ENCODE measurements at places on chromosomes 7 and 10.

- DNase-seq, result no peak
Measured at GRCh38 chr10:89255793-89256192, 4.2 kb upstream of the LIPA start.

DNA sequence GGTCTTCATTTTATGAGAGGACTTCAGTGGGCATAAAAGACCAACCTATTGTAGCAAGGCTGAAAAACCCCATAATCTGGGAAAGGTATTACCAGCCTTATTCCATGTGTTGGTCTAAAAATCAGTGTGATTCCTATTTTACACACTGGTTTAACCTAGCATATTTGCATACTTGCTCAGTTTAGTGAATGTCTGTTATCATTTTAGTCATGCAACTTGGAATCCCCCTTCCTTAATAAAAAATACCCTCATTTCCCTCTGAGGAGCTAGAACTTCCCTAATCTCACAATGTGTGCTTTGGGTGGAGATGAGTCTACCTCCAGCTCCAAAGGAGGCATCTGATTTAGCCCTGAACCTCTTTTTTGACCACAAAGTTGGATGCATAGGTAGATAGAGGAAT is 312.8 kb upstream of the SORCS1 start:
- DNase-seq, result no peak

DNA sequence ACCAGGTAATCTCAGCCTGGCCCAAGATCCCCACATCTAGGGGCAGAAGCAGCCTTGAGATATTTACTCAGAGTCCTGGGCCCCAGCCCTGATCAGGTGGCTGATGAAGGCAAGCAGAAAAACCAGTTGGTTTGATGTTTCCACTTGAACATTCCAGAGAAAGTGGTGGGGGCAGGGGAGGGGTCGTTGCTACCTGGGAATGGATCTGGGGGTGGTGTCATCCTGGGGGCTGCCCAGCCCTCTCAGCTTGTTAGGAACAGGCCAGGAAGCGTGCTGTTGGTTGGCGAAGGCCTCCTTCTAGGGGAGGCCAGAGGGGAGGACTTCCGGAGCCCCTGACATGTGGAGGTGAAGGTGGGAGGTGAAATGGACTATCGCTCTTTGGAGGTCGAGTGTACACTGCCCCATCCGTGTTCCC is 3.7 kb upstream of the ABHD11 start:
- DNase-seq, result no peak

GRCh38 chr7:116591202-116592040 is 66.6 kb downstream of the CAV1 start:
- no peak for DNase-seq

- no peak for DNase-seq
Measured at GRCh38 chr7:137298464-137298794, 45.1 kb downstream of the PTN start.

DNA sequence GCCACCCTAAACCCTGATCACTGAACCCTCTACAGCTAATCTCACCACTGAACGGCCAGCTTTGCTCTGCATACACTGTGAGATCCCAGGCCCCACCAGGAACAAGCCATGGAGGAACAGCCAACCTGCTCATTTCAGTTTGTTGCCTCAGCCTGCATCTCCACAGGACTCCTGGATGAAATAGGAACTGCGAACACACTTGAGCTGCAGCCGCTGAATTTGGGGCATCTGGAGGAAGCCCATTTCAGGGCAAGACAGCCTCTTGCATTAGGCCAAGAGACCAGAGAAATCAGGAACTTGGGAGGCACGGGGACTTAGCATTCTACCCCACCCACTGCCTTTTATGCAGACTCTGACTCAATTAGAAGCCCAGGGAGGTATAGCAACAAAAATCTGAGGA is 14.5 kb upstream of the EGR2 start:
- DNase-seq, result no peak

GRCh38 chr10:92052088-92052487 is 128.5 kb downstream of the BTAF1 start:
- DNase-seq, result no peak

- DNase-seq, result no peak
Measured at GRCh38 chr7:50303335-50304128, 984 bp upstream of the IKZF1 start.

DNA sequence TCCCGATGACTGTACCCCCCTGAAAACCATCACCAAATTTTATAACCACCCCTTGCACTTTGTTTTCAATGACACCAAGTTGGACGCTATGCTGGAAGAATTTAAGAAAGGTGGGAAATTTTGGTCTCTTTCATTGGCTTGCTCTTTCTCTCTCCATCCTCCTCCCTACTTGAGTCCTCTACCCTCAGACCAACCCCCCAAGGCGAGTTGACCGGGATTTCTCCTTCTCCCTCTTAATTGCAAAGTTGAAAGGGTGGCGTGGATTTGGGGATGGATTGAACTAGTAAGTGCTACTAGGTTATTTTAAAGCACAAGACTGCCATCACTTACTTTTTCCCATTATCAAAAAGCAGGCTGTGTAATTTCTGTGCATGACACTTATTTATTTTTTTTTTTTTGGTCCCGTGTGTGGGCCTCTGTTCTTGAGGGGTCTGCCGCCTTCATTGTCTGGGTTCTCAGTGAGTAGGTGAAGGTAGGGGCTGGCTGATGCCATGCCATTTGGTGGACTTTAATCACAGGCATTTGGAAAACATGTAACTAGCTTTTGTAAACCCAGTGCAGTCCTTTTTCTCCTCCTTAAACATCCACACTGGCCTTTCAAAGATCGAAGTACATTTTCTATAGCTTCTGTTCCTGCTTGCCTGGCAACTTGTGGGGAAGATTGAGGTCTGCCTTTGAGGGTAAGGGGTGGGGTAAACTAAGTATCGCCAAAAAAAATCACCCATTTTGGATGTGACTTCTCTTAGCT is 2.1 kb downstream of the CNNM2 start:
- no peak for DNase-seq

DNA sequence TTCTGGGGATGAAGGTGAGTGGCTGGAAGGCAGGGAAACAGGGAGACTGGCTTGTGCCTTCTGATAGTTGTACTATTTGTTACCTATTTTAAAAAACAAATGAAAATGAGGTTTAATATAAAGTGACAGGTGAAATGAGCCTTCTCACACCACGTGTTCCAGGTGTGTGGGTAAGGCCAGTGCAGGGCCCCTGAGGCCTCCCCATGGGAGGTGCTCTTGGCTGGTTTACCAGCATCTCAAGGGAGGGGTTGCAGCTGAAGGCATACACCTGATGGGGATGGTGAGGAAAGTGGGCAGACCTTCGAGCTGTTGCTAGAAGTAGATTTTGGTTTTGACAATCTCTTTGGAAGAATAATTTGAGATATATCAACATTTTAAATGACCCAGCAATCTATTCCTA is 103.6 kb downstream of the ARHGAP22 start:
- DNase-seq, result no peak

GRCh38 chr7:84492098-84493034 is 297.8 kb upstream of the SEMA3A start:
- DNase-seq, result no peak

- DNase-seq, result no peak
Measured at GRCh38 chr10:79379512-79380124, 32.3 kb downstream of the PPIF start.

DNA sequence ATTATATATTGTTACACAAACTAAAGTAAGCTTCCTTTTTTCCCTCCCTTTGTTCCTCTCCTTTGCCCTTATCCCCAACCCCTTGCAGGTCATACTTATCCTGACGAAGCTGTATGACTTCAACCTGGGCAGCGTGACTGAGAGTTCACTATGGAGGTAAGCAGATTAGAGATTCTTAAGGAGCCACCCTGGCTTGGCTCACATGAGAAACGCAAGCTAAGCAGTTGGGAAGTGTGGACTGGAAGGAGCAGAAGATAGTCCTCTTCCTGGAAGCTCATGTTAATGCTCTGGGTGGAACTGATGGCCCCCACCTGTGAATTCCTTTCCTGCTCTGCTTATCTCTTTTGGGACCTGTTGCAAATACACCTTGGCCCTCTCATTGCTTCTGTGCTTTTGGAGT is 201.6 kb downstream of the SORCS3 start:
- DNase-seq, result no peak

- no peak for DNase-seq
Measured at GRCh38 chr7:84193747-84194146, 842 bp downstream of the SEMA3A start.

GRCh38 chr10:30000802-30001571 is 58.4 kb downstream of the JCAD start:
- no peak for DNase-seq

- no peak for DNase-seq
Measured at GRCh38 chr7:95725205-95725604, 47.1 kb upstream of the DYNC1I1 start.

DNA sequence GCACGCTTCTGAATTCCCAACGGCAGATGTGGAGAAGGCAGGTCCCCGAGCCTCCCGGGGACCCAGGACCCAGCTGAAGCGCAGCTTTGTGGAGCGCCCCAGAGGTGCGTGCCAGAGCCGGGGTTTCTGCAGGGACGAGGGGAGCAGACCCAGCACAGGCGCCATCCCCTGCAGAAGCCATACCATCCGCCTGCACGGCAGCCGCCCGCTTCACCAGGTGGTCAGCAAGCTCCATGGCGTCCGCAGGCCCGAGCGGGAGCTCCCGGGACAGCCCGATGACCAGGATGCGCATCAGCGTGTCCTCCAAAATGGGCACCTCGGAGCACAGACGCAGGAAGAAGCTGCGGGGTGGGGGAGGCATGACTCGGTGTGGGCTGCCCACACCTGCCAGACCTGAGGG is 10.6 kb downstream of the INTS1 start:
- DNase-seq, result no peak

DNA sequence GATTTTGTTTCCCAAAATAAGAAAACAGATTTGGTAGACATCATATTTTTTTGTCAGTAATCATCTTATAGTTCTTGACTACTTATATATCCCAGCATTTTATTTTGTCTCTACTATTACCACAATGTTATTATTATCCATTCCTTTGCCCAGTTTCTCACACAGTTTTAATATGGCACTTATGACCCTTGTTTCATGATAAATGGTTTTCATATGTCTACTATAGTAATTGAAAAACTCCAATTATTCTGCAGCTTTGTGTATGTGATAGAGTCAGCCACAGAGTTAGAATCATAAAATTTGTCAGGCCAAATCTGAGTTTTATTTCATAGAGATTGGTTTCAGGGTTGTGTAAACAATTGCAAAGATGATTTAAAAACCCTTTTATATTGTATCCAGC is 203.9 kb downstream of the MALRD1 start:
- DNase-seq, result no peak

DNA sequence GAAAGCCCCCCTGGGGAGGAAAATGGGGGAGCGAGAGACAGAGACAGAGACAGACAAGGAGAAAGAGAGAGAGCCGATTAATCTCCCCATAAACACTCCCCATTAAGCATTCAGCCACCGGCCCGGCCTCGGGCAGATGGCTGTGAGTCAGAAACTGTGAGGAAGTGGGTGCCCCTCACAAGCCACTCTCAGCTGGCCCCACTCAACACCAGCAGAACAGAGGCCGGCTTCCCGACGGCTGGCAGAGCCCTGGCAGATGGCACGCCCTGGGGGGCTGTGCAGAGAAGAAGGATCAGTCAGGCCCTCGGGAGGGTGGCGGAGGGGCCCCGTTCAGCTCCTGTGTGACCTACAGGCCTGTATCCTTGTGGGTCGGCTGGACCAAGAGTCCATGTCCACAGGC is 41.2 kb downstream of the CAMK2B start:
- no peak for DNase-seq

DNA sequence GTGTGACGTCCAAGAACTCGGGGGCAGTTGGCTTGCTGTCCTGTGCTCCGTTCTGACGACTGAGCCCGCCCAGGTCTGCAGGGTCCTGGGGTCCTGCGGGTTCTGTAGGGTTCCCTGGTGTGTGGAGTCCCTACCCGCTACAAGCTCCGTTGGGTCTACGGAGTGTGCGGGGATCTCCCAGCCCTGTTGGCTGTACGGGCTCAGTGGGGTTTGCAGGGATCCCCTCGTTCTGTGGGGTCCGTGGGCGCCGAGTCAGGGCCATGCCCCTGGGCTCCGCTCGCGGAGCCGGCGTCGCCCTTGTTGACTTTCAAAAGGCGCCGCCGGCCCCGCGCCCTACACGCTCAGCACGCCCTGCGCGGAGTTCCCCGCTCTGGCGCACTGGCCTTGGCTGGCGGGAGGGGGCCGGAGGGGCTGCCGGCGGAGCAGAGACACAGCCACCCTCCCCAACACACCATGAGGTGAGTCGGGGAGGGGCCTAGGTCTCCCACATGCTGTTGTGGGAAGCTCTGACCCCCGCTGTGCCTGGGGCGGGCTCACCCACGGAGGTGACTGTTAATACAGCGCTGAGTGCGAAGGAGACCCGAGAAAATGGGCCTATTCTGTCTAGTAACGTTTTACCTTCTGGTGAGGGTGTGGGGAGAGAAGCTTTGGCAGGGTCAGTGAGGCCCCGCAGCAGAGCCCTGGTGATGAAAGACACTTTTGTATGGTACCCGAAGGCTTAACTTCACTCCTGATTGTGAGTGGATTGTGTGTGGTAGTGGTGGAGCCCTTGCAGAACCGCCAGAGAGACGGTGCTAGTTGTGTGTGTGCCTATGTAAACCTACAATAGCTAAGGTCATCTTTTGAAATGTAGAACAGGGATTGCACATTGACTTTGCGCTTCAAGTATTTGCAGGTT is 8.1 kb downstream of the TASOR2 start:
- peak; percentile 13 for DNase-seq

DNA sequence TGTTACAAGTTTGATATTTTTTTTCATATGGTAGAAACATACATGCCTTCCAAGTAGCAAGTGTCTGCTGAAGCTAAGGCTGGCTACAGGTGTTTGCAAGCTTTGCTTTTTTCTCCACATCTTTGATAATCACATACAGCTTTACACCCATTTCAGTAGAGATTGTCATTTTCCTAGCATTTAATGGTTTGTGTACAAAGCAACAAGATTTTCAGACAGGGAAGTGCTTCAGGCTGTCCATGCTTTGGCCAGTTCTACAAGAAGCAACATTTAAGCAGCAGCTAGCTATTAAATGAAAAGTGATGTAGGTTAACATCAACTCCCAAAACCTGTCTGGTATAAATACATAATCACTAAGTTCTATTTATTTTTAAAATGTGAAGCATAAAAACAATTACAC is 2.3 kb downstream of the HDAC9 start:
- no peak for DNase-seq

- no peak for DNase-seq
Measured at GRCh38 chr7:35848725-35849124, 47.9 kb downstream of the SEPTIN7 start.

DNA sequence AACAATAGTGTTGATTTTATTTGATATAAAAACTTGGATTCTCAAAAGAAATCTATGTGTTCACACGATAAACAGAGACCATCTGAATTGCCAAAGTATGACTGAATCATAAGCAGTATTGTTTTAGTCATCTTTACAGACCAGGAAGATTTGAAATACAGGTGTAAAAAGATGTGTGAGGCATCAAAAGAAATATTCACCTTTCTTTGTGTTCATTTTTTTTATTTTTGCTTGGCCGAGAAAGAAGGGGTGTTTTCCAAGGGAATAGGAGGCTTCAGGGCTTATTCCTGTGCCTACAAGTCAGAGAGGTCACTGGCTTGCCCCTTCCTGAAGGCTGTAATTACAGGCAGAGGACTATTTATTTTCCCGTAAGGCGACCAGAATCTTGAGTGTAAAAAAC is 37.3 kb downstream of the MET start:
- no peak for DNase-seq

All from stimulated activated CD8-positive, alpha-beta memory T cell treated with anti-CD3 and anti-CD28 coated beads, Interleukin-15, amount 100 ng/mL, for 1 hour (primary cell).